ENCODE measurements at places on chromosomes 2 and 18. TPM values are rescaled to one million over a fixed set of nuclear protein-coding genes. Genes with fewer than 3 reads are reported as not detected.

- no peak for DNase-seq
These were observed 58.1 kb downstream of the SKA1 start for GRCh38 chr18:50432915-50433314.

- no peak for DNase-seq
These were observed 28.9 kb upstream of the CCNYL1 start for GRCh38 chr2:207682557-207682956.

DNA sequence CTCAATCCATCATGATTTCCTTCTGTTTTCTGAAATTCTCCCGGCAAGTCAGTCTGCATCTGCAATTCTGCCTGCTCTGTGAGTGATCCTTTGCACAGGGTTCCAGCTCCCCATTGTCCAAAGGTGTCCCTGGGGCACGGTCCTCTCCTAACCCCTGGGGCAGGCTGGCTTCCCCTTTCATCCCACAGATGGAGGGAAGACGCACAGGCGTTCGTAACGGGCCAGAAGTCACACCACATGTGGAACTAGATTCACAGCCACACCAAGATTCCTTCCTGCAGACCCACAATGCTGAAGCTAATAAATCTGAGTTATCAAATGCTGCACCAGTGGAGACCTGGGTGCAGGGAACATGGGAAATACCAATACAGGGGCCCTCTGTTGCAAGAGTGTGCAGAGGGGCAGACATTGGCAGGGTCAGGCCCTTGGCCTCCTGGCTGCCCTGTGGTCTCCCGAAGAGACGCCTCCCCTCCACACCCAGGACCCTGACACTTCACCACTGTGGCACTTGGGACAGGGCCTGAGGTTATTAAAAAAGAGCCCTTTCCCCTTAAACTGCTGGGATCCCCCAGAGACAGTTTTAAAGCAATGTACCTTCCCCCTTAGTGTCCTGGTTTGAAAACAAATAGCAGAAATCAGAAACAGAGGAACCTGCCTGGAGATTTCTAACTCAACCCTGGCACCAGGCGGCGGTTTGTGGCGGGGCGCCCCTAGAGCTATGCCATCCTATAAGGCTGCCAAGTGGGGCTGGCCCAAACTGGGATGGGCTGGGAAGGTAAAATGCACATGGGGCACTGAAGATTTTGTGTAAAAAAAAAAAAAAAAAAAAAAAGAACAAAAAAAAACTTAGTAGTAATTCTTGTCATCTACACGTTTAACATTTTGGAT is 15.4 kb downstream of the ZNF516 start:
- no peak for DNase-seq

DNA sequence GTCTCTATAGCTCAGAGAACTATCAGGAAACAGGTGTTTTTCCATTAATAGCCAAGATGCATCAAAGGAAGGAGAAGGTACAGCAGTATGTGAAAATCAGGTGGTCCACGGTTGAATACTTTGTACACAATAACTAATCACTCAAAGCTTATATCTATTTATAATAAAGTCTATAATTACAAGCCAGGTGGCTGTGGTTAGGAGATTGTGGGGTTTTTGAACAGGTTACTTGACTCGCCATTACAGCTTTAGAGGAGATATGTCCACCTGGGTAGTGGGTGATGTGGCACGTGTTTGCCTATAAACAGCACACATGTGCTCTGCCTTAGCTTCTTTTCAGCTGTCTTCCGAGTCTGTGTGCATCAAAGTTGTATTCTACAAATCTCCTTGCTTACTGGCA is 892.2 kb upstream of the ZEB2 start:
- no peak for DNase-seq

- DNase-seq, result no peak
These were observed 1.7 kb downstream of the CYP1B1 start for GRCh38 chr2:38074058-38074763.

DNA sequence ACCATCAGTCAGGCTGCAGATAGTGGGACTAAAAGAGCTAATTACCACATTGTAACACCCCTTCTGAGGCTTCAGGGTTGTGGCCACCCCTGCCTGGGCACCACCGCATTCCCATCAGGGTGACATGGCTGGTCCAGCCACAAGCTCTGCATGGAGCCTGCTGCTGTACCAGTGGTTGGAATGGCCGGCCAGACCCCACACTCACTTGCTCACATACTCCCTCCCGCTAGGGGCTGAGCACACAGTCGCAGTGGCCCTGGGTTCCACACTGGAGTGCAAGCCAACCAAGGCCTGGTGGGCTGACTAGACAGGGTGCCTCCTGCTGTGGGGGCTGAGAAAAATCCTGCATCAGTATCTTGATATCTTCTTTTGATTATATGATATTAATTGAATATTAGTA is 182.8 kb upstream of the STK17B start:
- DNase-seq, result no peak

DNA sequence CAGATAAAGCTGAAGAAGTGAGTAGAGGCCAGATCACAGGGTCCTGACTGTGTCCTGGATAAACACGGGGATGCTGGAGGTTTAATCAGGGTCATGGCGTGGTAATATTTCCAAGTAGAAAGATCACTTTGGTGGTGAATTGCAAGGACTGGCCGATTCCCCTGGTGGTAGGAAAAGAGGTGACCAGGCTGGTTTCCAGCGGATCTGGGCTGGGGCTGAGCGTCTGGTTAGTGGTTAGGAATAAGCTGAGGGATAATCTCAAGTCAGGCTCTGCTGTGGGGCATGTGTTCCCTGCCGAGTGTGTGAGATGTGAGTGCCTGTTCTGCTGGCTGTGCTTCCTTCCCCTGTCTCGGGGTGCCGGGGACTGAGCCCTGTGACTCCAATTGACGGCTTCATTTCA is 484.0 kb downstream of the TSN start:
- DNase-seq, result no peak

DNA sequence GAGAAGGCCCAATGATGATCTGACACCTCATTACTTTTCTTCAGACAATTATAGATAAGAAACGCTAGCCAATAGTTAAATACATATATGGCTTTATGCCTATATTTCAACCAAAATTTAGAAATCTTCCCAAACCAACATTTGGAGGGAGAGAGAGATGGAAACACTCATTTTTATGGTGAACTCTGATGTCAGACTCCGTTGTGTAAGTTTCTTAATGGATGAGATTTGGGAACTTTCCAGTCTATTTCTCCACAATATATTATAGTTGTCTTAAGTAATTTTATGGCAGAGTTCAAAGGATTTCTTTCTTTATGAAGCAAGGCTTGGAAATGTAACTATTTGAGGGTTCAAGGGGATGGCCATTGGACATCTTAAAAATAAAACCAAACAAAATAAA is 407.0 kb downstream of the DCC start:
- DNase-seq, result no peak

GRCh38 chr2:227163998-227164762 is at the start of the genes COL4A3 and COL4A4:
COL4A3 (plus strand) TSS chr2:227164624; CDS start chr2:227164727, 103 bp downstream.
COL4A4 (minus strand) TSS chr2:227164205; CDS start chr2:227147483, 16,722 bp downstream.
- no peak for DNase-seq

- no peak for DNase-seq
These were observed 7.4 kb downstream of the ANKAR start for GRCh38 chr2:189681903-189682302.

DNA sequence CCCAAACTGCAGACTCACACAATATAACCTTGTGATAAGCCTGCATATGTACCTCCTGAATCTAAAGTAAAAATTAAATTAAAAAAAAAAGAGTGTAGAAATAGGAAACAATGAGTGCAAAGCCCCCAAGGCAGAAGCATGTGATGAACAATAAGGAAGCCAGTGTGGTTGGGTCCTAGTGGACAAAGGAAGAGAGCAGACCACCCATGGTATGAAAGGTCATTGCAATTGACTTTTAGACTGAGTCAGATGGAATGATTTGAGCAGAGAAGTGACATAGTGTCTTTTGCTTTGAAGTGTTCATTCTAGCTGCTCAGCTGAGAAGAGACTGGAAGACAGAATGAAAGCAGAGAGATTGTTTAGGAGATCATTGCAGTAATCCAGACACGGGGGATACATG is 417.1 kb downstream of the RAD51AP2 start:
- no peak for DNase-seq

- DNase-seq, result no peak
These were observed 33.0 kb upstream of the IER3IP1 start for GRCh38 chr18:47209171-47209570.

DNA sequence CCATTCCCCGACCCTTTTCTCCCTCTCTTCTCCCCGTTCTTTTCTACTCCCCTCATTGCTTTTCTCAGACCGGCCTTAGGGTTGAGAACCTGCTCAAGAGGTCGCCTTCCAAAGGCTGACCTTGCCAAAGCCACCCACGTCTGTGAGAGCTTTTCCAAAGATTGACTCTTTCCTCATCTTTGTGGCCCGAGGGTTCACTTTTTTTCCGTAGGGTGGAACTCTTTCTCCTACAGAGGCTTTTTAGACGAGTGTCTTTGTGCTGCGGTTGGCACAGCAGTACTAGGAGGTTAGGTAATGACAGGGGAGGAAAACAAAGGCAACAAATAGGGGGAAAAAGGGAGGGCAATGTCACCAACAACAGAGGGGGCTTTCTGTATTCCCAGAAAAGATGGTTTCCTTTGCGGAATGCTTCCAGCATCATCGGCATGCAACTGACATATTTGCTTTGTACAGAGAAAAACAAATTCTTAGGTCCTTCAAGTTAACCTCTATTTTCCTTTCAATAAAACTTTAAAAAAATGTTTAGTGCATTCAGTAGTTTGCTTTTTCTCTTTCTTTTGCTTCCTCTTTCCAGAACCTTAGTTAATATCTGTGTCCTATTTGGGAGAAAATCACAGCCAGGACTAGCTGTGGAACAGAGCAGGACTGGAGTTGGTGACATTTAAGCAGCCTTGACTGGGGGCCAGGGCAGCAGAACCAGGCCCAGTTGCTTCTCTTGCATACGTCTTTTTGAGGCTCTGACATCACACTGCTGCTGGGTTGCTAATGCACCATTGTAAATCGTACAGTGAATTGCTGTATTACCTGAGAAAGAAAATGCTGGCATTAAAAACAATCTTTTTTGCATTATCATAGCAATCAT is 188.1 kb upstream of the FANCL start:
- no peak for DNase-seq

DNA sequence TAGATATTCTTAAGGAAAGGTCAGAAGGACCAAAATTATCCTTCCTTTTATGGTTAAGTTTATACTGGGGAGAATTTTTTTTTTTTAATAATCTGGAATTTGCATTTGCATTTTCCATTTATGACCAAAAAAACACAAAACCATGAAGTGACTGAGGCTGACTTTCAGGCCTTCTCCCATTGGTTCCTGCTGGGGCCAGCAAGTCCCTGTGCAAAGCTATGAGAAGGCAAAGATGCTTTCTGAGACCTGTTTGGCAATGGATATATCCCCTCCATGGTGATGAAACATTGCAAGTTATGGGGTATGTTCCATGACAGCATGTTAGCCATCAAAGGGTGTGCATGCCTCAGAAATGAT is 60.8 kb downstream of the KIAA2012 start:
- DNase-seq, result no peak

- DNase-seq, result no peak
These were observed 75.9 kb downstream of the ADCYAP1 start for GRCh38 chr18:980586-980985.

DNA sequence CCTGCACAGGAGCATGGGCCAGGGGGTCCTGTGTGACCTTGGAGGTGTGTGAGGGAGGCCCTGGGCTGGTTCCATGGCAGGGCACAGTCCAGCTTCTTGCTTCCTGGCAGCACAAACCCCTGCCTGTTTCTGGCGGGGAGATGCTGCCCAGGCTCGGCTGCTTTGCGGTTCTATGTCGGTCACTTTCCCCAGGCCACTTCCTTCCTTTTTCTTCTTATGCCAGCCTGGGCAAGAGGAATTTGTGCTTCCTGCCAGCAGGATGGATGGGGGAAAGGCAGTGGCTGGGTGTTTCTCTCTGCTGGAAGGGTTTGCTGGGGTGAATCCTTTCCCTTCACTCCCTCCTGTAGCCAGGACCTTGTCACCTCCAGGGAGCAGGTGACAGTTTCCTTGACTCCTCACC is 24.3 kb downstream of the ASAP2 start:
- DNase-seq, result no peak

DNA sequence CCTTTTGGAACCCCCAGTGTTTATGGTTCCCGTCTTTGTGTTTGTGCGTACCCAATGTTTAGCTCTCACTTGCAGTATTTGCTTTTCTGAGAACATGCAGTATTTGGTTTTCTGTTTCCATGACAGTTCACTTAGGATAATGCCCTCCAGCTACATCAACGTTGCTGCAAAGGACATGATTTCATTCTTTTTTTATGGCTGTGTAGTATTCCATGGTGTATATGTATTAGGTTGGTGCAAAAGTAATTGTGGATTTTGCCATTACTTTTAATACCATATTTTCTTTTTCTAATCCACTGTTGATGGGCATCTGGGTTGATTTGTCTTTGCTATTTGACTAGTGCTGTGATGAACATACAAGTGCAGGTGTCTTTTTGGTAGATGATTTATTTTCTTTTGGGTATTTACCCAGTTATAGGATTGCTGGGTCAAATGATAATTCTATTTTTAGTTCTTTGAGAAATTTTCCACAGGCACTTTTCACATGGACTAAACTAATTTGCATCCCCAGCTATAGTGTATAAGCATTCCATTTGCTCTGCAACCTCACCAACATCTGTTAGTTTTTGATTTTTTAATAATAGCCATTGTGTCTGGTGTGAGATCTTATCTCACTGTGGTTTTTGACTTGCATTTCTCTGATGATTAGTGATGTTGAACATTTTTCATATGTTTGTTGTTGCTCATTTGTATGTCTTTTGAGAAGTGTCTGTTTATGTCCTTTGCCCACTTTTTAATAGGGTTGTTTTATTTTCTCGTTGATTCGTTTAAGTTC is 63.6 kb downstream of the CERS6 start:
- DNase-seq, result peak; percentile 5

The PPIL3 gene
- polyA plus RNA-seq, result 22.1 TPM

The IGFBP2 gene
- polyA plus RNA-seq, result 261 TPM

The MARCO gene
- not detected for polyA plus RNA-seq

The INHBB gene
- polyA plus RNA-seq, result 0.03 TPM

The ALPI gene
- not detected for polyA plus RNA-seq

The EPC2 gene
- polyA plus RNA-seq, result 15.1 TPM

The AGAP1 gene
- 10.2 TPM for polyA plus RNA-seq

The DLX2 gene
- not detected for polyA plus RNA-seq

The IL37 gene
- polyA plus RNA-seq, result not detected

The KIF3C gene
- polyA plus RNA-seq, result 11.4 TPM

The GTF2A1L gene
- 0.46 TPM for polyA plus RNA-seq

Measured in endothelial cell of umbilical vein (primary cell).